Kidney epithelial cell (primary cell): ENCODE measurements at places on chromosomes 13 and 19.

DNA sequence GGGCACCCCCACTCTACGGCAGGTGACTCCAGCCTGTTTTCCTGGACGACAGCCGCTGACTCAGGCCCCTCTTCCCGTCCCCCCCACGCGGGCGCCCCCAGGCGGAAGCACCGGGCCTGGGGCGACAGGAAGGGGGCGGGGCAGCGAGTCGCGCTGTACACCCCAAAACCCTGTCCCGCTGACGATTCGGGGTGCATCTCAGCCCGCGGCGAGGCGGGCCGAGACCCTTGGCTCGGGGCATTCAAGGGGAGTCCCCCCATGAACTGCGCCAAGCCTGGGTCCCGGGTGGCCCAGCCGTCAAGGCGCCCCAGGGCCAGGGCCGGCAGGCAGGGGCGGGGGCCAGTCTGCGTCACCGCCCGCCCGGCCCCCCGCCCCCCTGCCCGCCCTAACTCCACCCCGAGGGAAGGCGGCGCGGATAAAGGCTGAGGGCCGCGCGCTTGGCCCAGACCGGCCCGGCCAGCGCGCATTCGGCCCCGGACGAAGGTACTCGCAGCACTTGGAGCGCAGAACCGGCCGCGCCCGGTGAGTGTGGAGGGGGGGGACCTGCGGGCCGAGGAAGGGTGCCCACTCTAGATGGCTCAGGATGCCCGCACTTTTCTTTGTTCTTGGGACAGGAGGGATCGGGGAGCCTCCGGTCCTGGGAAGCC is at the start of gene MIDN:
Gene MIDN, plus strand, starts transcription at position 445 of the 647 bp plus-strand sequence. CDS start 1,714 bp downstream, outside the sequence.
- DNase-seq, result no peak

DNA sequence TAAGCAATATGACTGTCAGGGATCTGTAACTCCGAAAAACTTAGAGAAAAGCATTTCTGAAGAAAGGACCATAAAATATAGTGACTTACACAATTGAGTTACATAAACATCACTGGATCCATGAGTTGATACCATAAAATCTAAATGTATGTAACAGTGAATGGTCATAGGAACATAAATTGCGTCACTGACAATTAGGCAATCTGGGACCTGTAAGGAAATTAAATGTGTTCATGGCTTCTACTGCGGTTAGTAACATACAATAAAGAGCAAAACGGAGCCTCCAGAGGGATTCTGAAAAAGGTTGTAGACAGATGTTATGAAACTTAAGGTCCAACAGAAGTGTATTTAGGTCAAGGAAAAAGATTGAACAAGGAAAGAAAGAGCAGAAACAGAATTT is 27.1 kb downstream of the POU4F1 start:
- no peak for DNase-seq

- peak; percentile 65 for DNase-seq
These were observed at the start of gene ZNF793 for GRCh38 chr19:37506387-37507166. ZNF793 (plus strand) TSS chr19:37506939; CDS start chr19:37523440, 16,501 bp downstream.

- no peak for DNase-seq
These were observed 196.8 kb upstream of the ATXN8OS start for GRCh38 chr13:69910800-69911199.

DNA sequence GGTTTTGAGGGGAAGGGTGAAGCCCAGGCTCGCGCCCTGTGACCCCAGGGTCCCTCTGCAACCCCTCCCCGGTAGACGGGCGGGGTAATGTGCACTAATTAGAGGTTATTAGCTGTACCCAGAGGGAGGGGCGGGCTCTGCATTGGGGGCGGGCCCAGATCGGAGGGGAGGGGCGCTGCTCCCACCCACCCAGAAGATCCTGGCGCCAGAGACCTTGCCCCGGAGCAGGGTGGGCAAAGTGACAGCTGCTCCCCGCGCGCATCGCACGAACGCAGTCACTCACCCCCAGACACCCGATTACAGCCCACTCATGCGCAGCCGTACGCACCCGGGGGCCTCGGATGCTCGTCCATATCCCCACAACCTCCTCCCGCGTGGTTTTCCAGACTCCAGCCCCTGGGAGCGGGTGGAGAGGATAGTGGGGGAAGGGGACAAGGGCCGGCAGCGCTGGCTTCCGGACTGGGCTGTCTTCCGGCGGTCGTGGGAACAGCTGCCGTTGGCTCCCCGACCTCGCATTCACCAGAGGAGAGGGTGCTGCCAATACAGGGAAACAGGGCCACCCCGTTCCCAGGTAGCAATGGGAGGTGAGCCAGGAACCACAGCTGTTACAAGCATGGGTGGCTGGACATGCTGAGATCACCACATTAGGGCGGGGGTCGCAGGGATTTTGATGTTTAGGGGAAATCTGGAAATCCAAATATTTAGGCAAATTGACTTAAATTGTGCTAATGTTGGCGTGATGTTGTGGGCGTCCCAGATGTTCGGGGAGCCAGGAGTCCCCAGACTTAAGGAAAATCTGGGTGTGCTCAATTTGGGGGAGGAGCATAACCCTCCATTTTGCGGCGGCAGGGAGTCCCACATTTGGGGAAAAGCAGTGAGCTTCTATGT is 2.9 kb upstream of the HOOK2 start:
- DNase-seq, result no peak

DNA sequence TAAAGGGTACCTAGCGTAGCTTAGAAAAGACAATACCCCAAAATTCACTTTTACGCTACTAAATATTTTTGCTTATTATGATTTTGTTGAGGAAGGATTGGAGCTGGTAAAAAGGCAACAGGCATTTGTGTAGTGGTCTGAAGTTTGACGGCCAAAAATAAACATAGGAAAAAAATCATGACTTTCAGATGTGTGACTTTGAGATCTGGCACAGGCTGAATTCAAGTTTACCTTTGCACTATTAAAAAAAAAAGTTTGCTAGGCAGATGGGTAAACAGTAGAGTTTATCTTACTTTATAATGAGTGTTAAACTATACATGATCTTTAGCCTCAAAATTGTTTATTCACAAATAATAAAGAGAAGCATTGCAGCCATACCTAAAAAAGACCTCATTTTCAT is 24.3 kb upstream of the INTS6 start:
- DNase-seq, result no peak
